ENCODE measurements at places on chromosomes 16 and 17.
A peak's percentile ranks its signal among the peaks of the same experiment; 100 is the strongest.

- DNase-seq = no peak
Measured at GRCh38 chr17:43070257-43070656, 45.2 kb downstream of the RND2 start.

GRCh38 chr17:77865716-77866115 is 92.8 kb upstream of the TNRC6C start:
- DNase-seq = no peak

- no peak for DNase-seq
Measured at GRCh38 chr17:28492352-28493310, 13.5 kb upstream of the FOXN1 start.

- DNase-seq = no peak
Measured at GRCh38 chr17:68820476-68820824, 134.7 kb downstream of the ABCA8 start.

DNA sequence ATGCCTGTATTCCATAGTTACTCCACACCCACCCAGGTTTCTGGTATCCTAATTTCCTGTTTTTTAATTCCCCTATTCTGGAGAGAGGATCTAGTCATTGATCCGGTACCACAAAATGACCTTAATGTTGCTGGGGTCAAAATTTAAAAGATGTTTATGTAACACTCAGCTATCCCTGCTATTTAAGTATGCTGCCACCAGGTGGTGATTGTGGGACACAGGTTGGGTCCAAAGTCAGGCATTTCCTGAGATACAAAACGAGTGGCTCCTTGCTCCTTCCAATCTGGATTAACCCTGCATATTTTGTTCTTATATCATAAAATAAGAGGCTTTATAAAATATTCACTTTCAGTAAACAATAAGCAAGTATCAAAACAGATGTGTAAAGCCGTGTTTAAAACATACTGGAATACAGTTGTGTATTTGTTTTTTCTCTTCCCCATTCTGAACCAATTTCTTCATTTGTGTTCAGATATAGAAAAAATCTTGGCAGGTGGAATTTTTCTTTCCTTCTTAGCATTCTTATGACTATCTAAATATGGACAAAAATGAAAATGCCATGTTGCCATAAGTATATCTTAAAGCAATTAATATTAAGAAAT is 16.3 kb downstream of the HS3ST4 start:
- peak; percentile 13 for DNase-seq

GRCh38 chr16:29858149-29858849 is 4.7 kb downstream of the CDIPT start:
- no peak for DNase-seq

- no peak for DNase-seq
Measured at GRCh38 chr17:45973099-45973780, 25.8 kb upstream of the STH start.

GRCh38 chr17:71850812-71851211 is 270.0 kb upstream of the SOX9 start:
- DNase-seq = no peak

Data from NCI-H510A treated with DMSO at 0.1 percent for 48 hours (cell line).